ENCODE measurements at places on chromosomes 5 and 9.

GRCh38 chr5:133428072-133428660, 184.2 kb downstream of the FSTL4 start:
- no peak for DNase-seq

DNA sequence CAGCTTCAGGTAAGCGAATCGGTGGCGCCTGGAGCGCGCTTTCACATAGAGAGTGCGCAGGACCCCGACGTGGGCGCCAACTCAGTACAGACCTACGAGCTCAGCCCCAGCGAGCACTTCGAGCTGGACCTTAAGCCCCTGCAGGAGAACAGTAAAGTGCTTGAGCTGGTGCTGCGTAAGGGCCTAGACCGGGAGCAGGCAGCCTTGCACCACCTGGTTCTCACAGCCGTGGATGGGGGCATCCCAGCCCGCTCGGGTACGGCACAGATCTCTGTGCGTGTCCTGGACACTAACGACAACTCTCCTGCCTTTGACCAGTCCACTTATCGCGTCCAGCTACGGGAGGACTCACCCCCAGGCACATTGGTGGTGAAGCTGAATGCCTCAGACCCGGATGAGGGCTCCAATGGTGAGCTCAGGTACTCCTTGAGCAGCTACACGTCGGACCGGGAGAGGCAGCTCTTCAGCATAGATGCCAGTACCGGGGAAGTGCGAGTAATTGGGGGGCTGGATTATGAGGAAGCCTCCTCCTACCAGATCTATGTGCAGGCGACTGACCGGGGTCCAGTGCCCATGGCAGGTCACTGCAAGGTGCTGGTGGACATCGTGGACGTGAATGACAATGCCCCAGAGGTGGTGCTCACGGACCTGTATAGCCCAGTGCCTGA, 1.1 kb downstream of the PCDHAC2 start:
- DNase-seq, result no peak

GRCh38 chr9:26231391-26231790, 553.1 kb upstream of the TUSC1 start:
- DNase-seq, result no peak

GRCh38 chr5:6159832-6160430, 218.4 kb downstream of the MED10 start:
- DNase-seq, result no peak

DNA sequence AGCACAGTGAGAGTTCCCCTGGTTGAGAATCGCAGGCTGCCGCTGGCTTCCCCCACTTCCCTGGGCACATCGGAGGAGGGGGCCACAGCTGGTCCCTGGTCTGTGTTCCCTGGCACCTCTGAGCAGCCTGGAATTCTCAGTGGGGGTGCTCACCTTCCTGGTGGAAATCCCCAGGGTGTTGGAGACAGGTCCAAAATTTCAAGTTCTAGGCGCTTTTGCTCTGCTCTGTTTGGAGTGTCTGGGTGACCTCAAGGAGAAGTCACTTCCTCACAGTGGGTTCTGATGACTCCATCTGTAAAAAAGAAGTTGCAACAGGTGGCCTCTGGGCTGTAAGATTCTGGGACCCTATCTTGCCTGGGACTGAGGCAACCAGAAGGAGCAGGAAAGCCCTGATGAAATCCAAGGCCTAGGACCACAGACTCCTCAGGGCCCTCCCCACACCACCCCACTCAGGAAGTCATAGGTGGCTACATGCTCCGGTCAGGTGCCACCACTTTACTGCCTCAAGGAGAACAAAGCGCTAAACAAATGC, at the start of gene TRAF1:
TRAF1 (minus strand) TSS at position 400 of the 532 bp plus-strand sequence. CDS start 721 bp downstream, outside the sequence.
- no peak for DNase-seq

GRCh38 chr5:142324136-142324870, 518 bp downstream of the SPRY4 start:
- DNase-seq, result peak; percentile 45

- no peak for DNase-seq
Measured at GRCh38 chr5:44099643-44100042, 289.6 kb downstream of the FGF10 start.

DNA sequence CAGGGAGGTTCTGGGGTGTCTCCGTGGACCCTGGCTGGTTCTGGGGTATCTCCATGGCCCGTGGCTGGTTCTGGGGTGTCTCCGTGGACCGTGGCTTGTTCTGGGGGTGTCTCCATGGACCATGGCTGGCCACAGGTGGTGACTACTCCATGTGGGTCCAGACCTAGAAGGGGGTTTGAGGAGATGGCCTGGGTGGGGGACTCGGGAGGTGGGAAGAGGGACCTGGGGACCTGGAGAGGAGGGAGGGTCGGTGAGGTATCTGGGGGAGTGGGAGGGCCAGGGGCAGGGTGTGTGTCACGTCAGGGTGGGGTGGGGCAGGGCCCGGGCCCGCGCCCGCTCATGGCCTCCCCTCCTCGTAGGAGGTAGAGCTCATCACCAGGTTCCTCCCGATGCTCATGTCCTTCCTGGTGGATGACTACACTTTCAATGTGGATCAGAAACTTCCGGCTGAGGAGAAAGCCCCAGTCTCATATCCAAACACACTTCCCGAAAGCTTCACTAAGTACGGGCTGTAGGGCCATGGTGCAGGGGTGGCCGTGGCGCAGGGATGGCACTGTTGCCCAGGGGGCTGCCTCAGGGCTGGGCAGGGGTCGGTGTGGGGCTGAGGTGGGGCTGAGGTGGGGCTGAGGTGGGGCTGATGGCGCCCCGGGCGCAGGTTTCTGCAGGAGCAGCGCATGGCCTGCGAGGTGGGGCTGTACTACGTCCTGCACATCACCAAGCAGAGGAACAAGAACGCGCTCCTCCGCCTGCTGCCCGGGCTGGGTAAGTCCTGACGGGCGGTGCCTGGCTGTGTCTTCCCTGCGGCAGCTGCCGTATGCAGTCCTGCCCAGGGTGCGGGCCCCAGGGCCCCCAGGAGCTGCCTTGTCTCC, 10.7 kb upstream of the TOR4A start:
- DNase-seq, result no peak

- DNase-seq, result no peak
Measured at GRCh38 chr5:61347080-61347479, 15.0 kb downstream of the ZSWIM6 start.

GRCh38 chr9:130402243-130402642, 42.5 kb upstream of the ASS1 start:
- DNase-seq, result no peak

DNA sequence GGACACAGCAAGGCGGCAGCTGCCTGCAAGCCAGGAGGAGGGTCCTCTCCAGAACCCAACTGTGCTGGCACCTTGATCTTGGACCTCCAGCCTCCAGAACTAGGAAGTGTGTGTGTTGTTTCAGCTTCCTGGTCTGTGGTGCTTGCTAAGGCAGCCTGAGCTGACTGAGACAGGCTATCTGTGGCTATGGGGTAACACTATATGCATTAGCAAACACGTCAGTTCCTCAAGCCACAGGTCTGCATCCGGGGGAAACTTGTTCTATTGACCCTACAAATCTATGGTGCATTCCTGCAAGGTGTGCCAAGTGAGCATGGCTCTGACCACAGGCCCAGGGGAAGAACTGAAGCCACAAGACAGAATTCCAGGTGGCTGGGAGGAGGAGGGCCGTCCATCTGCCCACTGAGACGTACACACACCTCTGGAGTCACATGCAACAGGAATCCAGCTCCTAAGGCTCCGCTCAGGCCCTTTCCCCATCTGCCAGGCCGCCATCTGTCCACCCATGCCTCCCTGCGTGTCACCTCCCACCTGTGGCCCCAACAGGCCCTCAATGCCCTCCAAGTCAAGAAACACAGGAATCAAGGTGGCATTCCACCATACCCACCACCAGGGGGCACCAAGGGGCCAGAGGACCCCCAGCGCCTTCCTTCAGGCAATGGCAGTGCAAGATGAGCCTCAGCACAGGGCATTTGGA, 174.9 kb downstream of the ROR2 start:
- peak; percentile 75 for DNase-seq

- DNase-seq, result no peak
Measured at GRCh38 chr5:14330729-14331385, 187.7 kb downstream of the TRIO start.

DNA sequence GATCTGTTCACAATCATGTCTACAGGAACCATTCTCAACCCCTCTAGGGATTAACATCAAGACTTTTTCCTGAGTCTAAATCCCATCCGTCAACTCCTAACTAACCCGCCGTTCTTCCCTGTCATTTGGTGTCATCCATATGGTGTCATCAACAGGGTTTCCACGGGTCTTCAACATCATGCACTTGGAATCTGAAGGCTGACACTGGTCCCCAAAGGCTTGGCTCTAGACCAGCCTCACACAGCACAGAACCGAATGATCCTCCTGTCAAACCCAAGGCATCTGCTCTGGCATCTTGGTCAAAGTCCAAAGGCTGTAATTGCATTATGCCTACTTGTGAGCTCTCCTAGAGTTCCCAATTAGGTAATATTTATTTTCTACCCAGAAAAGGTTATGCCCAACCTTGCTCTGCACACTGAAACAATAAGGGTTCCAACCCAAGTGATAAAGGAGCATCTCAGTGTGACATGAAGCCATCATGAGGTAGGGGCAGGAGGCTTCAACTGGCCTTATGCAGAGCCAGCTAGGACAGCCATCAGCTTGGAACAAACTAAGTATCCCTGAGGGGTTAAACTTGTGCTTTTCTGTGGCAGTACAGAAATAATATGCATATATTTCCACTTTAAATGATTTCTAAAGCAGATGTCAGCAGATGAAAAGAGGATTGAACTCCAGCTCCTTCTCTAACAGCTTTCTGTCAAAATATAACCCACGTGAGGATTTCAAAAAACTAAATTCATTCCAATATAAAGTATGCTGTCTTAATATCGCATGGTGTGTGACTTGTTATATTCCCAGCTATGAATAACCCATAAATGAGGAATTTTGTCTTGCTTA, 13.9 kb downstream of the ENC1 start:
- no peak for DNase-seq

- DNase-seq, result no peak
Measured at GRCh38 chr5:166031926-166032325, 2259.5 kb upstream of the WWC1 start.

- no peak for DNase-seq
Measured at GRCh38 chr5:178307267-178308045, 74.9 kb upstream of the PHYKPL start.

DNA sequence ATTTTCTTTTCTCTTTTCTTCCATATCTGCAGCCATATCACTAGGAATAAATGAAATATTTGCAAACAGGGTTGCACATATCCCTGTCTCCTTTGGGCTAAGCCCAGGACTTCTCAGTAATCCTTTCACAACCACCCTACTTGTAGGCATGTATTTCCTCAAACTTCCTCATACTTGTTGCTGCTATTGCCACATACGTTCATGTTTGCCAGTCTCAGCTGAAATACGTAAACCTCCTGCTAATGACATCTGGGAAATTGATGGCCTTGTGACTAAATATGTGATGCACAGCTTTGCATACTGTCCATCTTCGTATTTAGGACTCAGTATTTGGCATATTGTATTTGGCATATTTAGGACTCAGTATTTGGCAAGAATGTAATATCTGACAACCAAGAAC, 224.6 kb downstream of the PLK2 start:
- no peak for DNase-seq

DNA sequence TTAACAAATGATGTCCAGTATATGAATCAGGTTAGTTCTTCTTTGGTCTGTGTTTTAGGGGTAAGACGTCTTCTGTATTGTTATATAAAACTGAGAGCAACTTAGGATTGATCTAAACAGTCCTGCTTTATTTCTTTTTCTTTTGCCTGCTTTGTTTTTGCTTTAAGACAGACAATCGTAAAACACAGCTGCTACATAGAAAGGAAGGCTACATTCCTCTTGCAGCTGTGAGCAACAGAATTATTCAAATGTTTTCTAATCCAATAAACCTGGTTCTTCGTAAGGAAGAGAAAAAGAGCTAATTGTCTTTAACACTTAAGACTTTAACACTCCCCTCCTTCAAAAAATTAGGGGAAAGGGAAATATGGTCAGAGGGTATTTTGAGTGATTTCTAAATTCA, 14.6 kb downstream of the FGF1 start:
- no peak for DNase-seq

DNA sequence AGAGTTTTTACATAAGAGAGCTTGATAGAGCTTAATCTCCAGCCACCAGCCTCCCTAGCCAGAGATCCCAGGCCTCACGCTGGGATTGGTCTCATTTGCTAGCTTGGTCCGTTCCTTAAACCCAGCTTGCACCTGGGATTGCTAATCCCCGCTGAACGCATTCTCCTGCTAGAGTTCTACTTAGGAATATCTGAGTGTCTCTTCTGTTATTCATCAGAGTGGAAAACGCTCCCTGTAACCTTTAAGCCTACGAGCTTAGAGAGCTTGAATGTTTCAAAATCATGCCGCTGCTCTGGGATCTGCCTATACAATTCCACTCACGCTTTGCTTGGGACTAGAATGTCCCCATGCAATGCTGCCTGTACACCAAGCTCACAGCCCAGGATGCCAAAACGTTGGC, 201.8 kb downstream of the NSG2 start:
- no peak for DNase-seq

DNA sequence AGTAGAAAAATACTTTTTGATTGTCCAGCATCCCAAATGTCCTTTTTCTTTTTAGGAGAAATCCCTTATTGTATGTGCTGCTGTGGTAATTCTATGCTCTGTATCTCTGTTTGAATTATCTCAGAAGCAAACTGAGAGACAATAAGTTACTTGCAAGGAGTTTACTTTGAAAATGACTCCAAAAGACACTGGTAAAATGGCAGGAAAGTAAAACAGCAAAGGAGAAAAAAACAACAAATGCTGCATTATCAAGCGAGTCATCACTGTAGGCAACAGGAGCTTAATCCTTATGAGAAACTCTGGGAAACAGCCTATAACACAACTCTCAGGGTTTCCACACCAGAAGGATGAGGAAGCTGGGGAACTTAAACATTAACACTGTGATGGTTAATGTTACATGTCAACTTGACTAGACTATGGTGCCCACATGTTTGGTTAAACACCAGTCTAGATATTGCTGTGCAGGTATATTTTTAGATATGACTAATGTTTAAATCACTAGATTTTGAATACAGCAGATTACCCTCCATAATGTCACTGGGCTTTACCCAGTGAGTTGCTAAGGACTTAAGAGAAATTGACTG, 92.6 kb upstream of the GAS1 start:
- no peak for DNase-seq

DNA sequence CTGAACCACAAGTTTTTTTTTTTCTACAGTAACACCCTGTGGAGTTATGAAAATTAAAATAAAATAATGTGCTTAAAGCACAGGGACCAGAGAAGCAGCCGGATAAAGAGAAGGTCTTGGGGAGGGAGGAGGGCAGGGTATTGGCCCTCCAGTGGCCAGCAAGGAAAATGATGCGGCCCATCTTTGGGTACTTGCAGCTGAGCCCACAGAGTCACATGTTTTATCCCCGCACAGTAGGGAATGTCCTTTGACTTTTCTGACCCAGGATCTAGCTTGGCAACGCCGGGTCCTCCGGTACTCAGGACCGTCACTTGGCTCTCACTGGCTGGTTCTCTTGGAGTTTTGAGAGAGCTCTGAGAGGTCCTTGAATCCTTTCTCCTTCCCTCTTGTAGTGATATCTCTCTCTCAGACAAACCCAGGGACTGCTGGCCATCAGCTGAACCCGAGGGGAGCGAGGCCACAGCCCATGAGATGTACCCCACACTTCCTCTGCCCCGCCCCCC, 35.3 kb upstream of the HSPA9 start:
- no peak for DNase-seq

DNA sequence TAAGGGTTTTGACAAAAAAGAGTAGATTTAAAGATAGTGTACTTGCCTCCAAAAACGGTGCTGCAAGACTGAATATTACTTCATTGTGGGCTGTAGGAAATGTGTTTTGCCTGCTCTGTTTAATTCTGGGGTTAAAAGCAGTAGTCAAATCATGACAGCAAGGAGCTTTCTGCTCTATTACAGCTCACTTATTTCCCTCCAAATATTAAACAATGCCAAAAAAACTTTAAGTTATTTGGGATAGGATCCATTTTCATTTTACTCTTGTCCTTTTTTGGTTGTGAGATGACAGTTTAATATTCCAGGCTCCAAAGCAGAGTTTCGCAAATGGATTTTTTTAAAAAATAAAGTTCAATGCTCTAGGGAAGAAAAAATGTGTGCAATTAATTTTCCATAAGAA, 340.4 kb upstream of the RGMB start:
- no peak for DNase-seq
